Central memory CD4-positive, alpha-beta T cell (primary cell): ENCODE measurements at places on chromosomes 6 and 20.

DNA sequence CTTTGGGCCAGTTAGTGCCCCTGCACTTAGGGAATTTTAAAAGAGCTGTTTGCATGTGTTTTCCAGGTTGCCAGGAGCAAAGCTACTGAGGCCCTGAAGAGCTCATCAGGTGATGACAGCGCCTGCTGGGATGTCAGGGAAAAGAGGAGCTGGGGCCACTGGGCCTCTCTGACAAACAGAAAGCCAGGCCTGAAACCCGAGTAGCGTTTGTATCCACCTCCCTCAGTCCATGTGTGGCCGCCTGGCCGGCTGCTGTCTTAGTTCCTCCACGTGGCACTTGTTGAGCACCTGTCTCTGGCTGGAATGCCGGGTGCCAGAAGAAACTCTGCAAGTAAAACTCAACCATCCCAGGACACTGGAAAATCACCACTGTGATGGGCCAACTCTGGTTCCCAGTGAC is 601.2 kb downstream of the CDH26 start:
- DNase-seq, result no peak

- DNase-seq, result no peak
Measured at GRCh38 chr20:40449974-40450616, 238.9 kb downstream of the MAFB start.

GRCh38 chr6:105753620-105754211 is 332.4 kb upstream of the PRDM1 start:
- no peak for DNase-seq

DNA sequence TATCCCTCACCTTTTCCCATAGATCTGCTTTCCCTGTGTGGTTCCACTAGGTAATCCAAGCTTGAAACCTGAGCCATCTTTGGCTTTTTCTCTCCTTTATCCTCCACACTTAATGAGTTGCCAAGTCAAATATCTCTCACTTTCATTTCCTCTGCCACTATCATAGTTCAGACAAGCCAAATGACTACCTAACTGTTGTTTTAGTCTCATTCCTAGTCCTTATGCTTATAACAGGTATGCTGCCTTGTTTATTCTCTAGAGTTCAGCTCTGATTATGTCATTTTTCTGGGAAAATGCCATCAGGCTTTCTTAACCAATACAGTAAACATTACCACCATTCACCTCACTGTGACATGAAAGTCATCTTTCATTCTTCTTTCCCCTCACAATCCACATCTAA is 6.5 kb downstream of the EFHC1 start:
- no peak for DNase-seq

DNA sequence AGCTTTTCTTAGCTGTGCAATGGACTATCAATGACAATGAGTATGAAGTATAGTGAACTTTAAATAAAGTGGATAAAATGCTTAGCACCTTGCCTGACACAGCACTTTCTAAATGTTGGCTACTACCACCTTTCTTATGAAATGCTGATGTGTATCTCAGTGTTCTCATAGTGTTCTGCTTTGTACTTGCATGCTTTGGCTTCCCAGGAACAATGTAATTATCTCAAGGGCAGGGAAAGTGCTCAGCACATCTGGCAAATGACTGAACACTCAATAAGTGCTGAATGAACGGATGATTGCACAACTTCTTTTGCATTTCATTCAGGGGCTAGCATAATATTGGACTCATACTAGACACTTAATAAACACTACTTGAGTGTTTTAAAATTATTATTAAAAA is 28.2 kb upstream of the NOX3 start:
- DNase-seq, result no peak

GRCh38 chr6:36139991-36140710 is 9.8 kb downstream of the MAPK13 start:
- no peak for DNase-seq
